ENCODE measurements at places on chromosomes 5 and 9. TPM values are rescaled to one million over a fixed set of nuclear protein-coding genes. Genes with fewer than 3 reads are reported as not detected.

DNA sequence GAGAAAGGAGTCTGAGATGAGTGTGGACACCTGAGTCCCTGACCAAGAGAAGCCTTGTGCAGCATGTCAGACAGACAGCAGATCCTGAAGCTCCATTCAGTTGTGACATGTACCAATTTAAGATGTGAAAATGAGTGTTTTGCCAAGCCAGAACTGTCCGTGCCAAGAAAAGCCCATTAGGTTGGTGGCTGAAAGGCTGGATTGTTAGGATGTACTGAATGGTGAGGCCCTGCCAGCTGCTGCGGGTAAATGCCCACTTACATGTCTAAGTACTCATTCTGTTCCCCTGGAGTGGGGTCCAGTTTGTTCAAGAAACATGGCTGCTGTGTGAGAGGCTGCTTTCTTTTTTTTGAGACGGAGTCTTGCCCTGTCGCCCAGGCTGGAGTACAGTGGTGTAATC lies 14.6 kb downstream of the DAPK1 start:
- no peak overlapping the region for H3K4me3 ChIP-seq
- no peak for DNase-seq
- no peaks in the 10 kb centered on the region for H3K4me1 ChIP-seq
- H3K27ac ChIP-seq = no peak overlapping the region
- H3K36me3 ChIP-seq = no peaks in the 10 kb centered on the region

DNA sequence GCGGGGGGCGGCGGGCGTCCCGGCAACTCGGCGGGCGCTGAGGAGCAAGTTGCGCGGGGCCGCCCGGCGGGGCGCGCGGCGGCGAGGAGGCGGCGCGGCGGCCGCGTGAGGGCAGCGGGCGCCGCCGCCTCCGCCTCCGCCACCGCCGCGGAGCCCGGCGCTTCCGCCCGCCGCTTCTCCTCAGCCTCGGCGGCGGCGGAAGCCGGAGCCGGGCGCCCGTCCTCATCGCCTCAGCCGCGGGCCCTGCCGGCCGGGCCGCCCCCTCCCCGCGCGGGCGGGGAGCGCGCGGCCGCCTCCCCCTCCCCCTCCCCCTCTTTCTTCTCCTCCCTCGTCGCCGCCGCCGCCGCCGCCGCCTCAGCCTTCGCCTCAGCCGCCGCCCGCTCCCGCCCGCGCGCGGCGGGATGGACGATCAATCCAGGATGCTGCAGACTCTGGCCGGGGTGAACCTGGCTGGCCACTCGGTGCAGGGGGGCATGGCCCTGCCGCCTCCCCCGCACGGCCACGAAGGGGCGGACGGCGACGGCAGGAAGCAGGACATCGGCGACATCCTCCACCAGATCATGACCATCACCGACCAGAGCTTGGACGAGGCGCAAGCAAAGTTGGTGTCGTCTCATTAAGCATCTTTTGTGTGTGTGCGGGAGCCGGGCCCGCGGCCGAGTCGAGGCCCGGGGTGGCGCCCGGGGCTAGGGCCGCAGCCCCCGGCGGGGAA lies at the start of gene PBX3:
PBX3 (plus strand) TSS at position 321 of the 712 bp plus-strand sequence.
- H3K4me1 ChIP-seq = no peaks in the 10 kb centered on the region
- peak; percentile 72 for DNase-seq
- no peaks in the 10 kb centered on the region for H3K27me3 ChIP-seq
- peak within 1 kb of the TSS; percentile 88 for H3K27ac ChIP-seq
- no peaks in the 10 kb centered on the region for H3K36me3 ChIP-seq

DNA sequence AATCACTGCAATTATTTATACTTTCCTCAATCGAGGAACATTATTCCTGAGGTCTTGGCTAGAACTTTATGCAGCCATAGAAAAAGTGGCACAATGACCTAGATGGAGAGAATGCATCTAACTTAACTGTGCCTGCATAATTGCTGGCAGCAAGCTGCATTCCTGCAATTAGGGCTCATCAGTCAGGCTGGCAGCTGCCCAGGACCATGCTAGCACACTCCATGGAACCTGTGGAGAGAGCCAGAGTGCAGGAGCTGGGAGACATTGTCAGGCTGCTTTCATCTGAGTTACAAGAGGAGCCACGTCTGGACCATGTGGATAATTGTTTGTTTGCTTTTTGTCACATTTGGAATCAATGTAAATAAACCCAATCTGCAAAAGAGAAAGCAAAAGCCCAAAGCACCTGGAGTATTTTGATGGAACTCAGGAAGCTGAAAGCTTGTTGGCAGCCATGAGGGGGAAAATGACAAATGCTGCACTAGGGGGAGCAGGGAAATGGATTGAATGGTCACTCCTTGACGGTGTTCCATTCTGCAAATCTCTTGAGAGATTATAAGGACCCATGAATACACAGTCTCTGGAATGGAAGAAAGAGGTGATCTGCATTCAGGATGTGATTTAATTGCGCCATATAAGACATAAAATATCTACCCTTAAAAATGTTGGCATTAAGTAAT lies 839.9 kb downstream of the MAT2B start:
- DNase-seq = no peak
- no peaks in the 10 kb centered on the region for H3K27me3 ChIP-seq
- H3K27ac ChIP-seq = no peak overlapping the region

The LRRC70 gene
- 1.9 TPM for total RNA-seq

DNA sequence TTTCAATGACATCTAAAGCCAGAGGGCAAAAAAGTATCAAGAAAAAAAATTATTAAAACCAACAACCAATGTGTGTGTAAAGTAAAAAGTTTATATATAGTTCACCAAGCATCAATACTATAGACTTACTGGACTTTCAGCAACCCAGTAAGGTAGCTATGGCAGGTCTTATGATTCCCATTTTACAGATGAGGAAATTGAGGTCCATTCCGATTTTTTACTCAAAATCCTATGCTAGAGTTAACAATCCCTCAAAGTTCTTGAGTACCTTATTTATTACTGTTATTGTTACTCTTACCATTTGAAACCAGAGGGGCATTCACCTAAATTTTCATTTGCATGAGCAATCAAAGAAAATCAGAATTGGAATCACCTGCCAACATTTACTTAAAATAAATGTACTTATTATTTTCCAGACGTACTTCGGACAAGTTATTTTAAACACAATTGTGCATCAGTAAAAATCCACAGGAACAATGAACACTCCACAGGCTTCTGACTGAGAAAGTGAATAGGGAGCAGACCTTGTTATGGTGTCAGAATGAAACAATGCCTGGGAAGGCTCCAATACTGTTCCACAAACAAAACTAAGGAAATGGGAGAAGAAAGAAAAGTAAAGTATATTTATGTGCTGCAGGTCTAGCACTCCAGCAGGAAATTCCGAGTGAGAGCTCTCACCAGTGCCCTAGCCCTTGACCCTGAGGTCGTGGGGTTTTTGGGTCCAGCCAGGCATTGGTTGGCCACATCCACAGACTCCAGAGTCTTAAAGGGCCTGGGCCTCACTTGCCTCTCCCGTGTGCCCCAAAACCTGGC lies 229.9 kb downstream of the PIK3R1 start:
- no peak overlapping the region for H3K27ac ChIP-seq
- no peak for DNase-seq
- H3K4me3 ChIP-seq = no peak overlapping the region
- H3K27me3 ChIP-seq = no peaks in the 10 kb centered on the region

The SELENOP gene
- 5,297 TPM for total RNA-seq

- H3K27ac ChIP-seq = no peak overlapping the region
- H3K36me3 ChIP-seq = no peaks in the 10 kb centered on the region
- no peak overlapping the region for H3K4me3 ChIP-seq
- no peaks in the 10 kb centered on the region for H3K4me1 ChIP-seq
- no peak for DNase-seq
Measured at GRCh38 chr5:131104169-131104808, 60.8 kb downstream of the HINT1 start.

DNA sequence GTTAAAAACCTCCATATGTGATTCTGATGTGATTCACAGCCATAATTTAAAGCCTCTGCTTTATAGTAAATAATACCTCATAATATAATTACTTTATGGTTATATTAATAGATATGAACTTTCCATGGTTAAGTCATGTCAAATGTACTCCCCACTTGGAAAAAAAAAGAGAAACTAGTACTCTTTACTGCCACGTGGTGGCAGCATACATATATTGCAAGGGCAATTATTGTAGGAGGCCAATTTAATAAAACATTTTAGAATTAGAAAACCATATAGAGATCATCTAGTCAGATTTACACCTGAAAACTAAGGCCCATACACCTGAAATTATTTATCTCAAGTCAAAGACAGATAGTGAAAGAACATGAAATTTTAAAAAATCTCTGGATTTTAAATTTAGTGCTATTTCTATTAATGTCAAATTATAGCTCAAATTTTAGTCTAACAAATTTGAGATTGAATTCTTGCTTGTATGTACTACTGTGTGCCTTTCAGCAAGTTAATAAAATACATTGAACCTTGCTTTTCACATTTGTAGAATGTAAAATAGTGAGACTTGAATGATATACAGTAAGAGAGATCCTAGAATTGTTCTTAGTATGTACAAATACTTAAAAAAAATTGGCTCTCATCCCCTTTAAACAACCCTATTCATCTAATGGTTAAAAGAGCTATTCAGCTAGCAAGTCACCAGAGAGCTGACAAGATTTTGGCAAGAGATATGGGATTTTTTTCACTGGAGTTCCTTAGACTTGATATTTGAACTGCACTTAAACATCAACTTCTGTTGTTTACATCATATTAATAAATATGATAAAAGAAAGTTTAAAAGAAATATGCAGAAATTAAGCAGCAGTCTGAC lies 603.8 kb downstream of the TLE4 start:
- H3K4me1 ChIP-seq = no peaks in the 10 kb centered on the region
- no peaks in the 10 kb centered on the region for H3K27me3 ChIP-seq
- H3K36me3 ChIP-seq = no peaks in the 10 kb centered on the region
- DNase-seq = no peak

DNA sequence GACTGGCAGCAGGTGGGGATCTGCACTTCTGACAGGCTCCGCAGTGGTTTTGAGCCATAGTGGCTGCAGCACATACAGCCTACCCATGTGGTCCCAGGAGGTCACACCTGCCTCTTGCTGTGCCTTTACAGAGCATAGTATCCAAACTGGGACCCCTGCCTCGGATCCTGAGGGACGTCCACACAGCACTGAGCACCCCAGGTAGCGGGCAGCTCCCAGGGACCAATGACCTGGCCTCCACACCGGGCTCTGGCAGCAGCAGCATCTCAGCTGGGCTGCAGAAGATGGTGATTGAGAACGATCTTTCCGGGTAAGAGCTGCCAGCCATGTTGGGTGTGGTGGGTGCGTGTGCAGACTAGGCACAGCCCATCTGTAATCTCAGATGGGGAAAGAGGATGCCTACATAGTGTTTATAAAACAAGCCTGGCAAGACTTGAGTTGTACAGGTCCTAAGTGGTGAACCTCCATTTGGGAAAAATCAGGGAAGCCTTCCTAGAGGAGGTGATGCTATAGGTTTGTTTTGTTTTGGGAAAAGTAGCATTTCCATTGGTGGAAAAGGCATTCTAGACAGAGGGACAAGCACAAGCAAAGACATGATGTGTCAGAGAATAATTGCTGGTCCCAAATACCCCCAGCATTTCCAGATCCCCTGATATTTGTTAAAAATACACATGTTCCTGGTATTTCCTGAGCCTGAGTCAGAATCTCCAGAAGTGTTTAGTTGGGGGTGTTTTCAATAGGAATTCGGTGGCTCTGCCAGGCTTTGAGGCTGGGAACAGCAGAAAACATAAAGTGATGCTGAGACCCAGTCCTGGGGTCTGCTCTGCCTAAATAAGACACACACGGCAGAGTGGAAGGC lies 119.2 kb downstream of the DAB2IP start:
- no peaks in the 10 kb centered on the region for H3K4me1 ChIP-seq
- peaks cover 95% of the 10 kb centered on the region for H3K36me3 ChIP-seq
- H3K4me3 ChIP-seq = no peak overlapping the region
- DNase-seq = no peak

GRCh38 chr9:23232831-23233230 lies 593.2 kb downstream of the ELAVL2 start:
- H3K4me3 ChIP-seq = no peak overlapping the region
- no peak overlapping the region for H3K27ac ChIP-seq
- H3K27me3 ChIP-seq = no peaks in the 10 kb centered on the region
- H3K36me3 ChIP-seq = no peaks in the 10 kb centered on the region
- H3K4me1 ChIP-seq = no peaks in the 10 kb centered on the region

The IL31RA gene
- not detected for total RNA-seq

DNA sequence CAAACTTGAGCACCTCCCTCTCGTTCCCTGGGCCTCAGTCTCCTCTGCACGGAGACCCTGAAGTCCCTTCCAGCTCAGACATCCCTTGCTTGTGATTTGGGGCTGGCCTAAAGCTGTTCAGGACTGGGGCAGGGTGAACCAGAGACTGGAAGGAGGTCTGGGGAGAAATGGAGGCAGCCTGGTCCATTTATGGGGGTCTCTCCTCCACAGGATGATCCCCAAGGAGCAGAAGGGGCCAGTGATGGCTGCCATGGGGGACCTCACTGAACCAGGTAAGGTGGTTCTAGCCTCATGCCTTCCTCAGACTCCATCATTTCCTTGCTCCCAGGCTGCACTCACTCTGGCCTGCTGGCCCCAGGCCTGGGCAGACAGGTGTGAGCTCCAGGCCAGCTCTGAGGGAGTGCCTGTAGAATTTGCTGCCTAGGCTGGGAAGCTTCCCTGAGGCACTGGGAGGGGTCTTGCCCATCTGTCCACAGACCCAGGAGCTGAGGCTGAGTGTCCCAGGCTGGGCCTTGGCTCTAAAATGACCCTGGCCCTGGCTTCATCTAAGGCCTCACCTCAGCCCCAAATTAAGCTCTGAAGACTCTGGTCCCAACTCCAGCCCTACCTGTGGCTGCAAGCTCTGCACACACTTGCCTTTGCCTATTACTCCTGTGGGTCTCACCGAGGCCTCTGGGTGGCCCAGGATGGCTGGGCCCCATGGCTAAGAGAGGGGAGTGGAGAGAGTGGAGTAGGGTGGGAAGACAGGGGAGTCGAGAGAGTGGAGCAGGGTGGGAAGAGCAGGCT lies 1.9 kb downstream of the MYOZ3 start:
- no peaks in the 10 kb centered on the region for H3K4me1 ChIP-seq
- no peaks in the 10 kb centered on the region for H3K36me3 ChIP-seq
- no peak overlapping the region for H3K4me3 ChIP-seq
- DNase-seq = no peak
- H3K27ac ChIP-seq = no peak overlapping the region

GRCh38 chr5:72314571-72315172 lies 5.4 kb downstream of the MRPS27 start:
- no peaks in the 10 kb centered on the region for H3K27me3 ChIP-seq
- H3K27ac ChIP-seq = no peak overlapping the region
- no peaks in the 10 kb centered on the region for H3K4me1 ChIP-seq
- H3K36me3 ChIP-seq = no peaks in the 10 kb centered on the region
- H3K4me3 ChIP-seq = no peak overlapping the region

DNA sequence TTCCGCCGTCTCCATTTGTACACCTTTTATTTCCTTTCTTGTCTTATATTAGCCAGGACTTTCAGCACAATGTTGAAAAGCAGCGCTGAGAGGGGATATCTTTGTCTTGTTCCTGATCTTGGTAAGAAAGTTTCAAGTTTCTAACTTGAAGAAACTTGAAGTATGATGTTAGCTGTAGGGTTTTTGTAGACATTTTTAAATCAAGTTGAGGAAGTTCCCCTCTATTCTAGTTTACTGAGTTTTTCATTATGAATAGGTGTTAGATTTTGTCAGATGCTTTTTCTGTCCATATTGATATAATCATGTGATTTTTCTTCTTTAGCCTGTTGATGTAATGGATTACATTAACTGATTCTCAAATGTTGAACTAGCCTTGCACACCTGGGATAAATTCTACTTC lies 425.7 kb downstream of the PIK3R1 start:
- no peaks in the 10 kb centered on the region for H3K4me1 ChIP-seq
- DNase-seq = no peak
- H3K27me3 ChIP-seq = no peaks in the 10 kb centered on the region
- H3K4me3 ChIP-seq = no peak overlapping the region

The EEIG1 gene
- 71.8 TPM for total RNA-seq

The LEAP2 gene
- 7.2 TPM for total RNA-seq
